GM23248 (cell line): ENCODE measurements at places on chromosomes 1 and 21. TPM values are rescaled to one million over a fixed set of nuclear protein-coding genes. Genes with fewer than 3 reads are reported as not detected.

IRF6 gene
- 0.84 and 0.86 TPM in 2 replicates for polyA plus RNA-seq

URB2 gene
- 3.3 and 3.5 TPM in 2 replicates for polyA plus RNA-seq

CBR1 gene
- 151 and 158 TPM in 2 replicates for polyA plus RNA-seq

RIPPLY3 gene
- not detected in 2 replicates for polyA plus RNA-seq

S100A3 gene
- 7.5 and 8.0 TPM in 2 replicates for polyA plus RNA-seq

CAMK1G gene
- polyA plus RNA-seq = 0.24 TPM in 1 of 2 replicates, not detected in the other
